ENCODE measurements at places on chromosomes 16 and 17.

DNA sequence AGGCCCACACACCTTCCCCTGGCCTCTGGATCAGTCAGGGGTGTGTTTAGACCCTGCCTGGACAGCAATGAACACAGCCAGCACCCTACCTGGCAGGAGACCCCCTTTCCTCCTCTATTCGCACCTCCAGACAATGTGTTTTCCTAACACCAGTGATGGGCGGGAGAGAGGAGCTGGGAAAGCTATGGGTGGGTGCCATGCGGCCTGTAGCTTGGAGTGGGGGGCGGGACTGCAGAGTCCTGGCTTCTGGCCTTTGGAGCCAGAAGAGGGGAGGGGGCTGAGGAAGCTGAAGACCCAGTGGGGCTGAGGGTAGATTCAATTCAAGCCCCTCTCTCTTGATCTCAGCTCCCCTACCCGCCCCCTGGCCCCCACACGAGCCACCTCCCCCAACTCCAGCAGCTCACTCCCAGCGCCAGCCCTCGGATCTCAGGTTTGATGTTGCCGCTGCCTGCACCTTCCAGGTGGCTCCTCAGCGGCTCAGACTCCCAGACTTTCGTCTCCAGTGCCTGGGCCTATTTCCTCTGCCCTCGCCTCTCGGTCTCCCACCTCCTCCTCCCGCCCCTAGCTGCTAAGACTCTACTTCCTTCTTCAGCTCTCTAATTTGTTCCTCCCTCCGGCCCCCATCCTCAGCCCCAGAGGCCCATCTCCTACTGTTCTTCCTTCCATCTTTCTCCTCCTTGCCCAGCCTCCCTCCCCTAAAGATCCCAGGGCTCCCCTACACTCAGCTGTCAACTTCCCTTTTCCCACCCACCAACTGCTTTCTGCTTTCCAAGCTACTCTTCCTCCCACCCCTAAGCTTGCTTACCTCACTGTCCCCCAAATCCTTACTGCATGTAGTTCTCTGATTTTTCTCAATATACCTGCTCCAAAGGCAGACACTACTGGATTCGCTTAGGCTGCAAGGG, 6.8 kb upstream of the SP6 start:
- DNase-seq = no peak

DNA sequence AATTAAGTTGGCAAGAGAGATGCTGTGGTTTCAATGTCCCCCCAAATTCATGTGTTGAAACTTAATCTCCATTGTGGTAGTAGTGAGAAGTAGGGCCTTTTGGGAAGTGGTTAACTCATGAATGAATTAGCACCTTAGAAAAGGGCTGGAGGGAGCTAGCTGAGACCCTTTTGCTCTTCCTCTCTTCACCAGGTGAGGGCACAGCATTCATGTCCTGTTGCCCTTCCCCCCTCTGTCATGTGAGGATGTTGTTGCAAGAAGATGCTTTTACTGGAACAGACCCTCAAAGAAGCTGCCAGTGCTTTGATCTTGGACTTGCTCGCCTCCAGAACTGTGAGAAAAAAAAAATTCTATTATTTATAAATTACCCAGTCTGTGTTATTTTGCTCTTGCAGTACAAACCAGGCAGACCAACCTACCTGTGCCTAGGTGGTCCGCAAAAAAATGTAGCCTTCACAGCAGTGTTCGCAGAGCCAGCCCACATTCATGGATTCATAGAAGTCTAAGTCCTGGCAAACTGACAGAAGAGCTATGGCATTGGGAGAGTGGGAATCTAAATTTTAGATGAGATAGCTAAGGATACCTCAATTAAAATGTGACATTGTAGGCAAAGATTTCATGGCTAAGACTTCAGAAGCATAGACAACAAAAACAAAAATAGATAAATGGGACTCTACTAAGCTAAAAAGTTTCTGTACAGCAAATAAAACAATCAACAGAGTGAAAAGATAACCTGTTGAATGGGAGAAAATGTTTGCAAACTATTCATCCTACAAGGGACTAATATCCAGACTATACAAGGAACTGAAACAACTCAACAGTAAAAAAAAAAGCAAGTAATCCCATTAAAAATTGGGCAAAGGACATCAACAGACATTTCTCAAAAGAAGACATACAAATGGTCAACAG, 32.0 kb upstream of the ABCA5 start:
- no peak for DNase-seq

DNA sequence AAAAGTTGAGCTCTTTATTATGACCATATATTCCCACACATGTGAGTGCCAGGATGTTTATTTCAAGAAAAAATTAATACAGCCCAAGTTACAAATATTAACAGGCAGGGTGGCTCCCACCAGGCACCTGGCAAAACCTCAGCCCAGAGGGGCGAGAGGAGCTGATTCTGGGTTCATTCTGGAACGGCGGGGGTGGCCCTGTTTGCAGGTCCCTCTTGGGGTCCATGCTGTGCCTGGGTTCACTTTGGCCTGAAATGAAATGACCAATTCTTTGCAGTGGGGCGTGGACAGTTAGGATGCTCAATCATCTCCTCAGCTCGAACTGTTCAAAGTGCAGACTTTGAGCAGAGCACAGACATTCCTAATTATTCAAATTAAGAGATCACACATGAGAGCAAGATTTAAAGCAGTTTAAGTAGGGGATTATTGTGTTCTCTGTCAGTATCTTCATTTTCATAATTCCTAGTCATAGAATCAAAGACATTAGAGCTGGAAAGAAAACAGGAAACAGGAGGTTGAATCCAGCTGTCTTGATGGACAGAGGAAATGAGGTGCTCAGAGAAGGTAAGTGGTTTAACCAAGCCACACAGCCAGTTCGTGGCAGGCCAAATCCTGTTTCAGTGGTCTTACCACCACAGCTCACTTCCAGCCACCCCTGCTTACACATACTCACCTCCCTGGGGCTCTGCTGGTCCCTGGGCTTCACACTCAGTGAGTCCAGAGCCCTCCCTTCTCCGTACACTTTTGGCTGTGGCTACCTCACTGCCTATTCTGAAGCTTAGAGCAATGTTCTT, 363.9 kb upstream of the TNRC6C start:
- DNase-seq = no peak

DNA sequence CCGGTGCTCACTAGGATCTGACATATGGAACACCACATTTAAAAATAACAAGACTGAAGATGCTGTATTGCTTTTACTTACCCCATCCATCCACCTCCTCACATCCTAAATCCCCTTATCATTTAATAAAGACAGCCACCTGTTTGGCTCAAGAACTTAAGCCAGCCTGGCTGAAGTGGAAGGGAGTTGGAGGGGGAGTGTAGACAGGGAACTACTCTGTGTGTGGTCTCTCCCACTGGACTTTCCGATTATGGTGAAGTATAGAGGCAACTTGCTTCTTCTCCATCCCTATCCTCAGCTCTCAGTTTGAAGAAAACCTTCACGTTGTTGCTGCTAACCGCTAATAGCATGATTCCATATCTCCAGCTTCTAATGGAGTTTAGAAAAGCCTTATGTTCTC, 313.4 kb downstream of the CDH11 start:
- no peak for DNase-seq

DNA sequence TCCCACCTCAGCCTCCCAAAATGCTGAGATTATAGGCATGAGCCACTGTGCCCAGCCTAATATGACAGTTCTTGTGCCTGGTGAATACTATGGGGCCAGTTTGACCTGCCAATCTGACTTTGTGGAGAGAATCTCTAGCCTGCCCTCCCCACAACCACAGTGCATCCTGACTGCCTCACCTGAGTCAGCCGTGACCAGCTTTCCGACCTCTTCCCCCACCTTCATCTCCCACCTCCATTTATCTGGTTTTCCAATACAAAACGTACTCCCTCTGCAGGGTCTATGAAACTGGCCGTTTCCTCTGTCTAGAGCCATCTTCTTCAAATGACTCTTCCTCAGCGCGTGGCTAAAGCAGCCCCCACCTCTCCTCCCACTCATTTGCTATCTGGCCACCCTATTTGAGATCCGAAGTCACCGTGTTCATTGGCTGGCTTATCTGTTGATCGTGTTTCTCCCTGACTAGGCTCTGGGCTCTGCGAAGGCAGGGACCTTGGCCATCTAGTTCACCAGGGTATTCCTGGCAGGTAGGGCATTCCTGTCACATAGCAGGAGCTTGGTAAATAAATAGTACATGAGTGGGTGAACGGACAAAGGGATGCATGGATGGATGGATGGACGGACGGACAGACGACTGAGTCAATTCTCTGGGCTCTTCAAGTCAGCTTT, 22.3 kb upstream of the PLLP start:
- no peak for DNase-seq

GRCh38 chr17:49491192-49491769, 3.8 kb upstream of the NGFR start:
- DNase-seq = no peak

GRCh38 chr16:72530434-72530833, 358.5 kb upstream of the PMFBP1 start:
- no peak for DNase-seq

GRCh38 chr16:82783933-82784572, 157.3 kb downstream of the CDH13 start:
- DNase-seq = no peak

GRCh38 chr17:43402567-43402966, 3.8 kb downstream of the ARL4D start:
- DNase-seq = no peak

- no peak for DNase-seq
These were observed 22.8 kb downstream of the RAB40B start for GRCh38 chr17:82675476-82676245.

DNA sequence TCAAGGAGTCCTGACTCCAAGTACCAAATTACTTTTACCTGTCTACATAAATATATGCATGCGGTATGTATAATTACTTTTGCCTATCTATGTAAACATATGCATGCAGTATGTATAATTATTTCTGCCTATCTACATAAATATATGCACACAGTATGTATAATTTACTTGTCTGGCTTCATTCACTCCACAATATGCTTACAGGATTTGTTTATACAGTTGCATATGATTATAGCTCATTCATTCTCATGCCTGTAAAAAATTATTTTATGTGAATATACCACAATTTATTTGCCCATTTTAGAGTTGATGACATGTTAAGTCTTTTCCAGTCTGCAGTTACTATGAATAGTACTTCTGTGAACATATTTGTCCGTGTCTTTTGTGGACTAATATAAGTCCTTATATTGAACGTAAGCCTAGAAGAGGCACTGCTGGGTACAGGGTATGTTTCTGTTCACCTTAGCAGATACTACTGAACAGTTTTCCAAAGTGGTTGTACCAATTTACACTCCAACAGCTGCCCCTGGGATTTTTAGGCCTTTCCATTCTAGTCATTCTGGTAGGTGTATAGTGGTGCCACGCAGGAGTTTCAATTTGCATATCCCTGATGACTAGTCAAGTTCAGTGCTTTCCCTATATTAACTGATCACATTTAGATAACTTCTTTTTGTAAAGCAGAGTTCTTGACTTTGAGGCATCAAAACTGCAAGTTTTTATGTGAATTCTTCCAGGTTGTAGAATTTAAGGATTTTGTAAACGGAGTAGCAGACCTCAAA, 47.0 kb downstream of the MARVELD3 start:
- DNase-seq = no peak

DNA sequence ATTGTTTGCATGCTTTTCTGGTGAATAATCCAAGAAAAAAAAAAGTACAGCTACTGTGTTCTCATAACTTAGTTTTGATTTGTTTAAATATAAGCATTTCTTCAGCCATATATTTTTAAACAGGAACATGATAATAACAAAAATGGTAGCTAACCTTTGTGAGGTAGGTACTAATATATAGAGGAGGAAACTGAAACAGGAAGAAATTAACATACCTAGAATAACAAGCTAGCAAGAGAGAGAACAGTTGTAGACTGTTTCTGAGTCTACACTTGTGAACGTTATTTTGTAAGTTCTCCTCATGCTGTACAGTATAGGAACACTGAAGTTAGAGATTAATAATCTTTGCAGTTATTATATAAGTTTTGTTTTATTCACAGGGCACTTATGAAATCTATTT, 49.3 kb downstream of the NSRP1 start:
- DNase-seq = no peak

DNA sequence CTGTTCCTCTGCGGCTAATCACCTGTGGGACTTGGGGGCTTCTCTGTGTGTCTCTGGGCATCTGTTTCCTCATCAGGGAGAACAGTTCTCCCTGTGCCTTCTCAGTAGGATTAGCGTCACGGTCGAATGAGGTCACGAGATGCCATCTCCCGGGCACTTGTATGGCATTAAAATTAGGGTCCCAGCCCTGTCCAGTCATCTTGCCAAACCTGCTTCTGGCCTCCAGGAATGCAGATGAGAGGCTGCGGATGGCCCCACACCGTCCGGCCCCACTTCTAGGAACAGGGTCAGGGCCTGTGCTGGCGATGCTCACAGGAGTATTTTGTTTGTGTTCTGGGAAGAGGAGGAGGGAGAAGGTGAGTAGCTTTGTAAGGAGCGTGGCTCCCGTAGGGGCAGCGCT, 58.5 kb downstream of the OR1D5 start:
- no peak for DNase-seq

DNA sequence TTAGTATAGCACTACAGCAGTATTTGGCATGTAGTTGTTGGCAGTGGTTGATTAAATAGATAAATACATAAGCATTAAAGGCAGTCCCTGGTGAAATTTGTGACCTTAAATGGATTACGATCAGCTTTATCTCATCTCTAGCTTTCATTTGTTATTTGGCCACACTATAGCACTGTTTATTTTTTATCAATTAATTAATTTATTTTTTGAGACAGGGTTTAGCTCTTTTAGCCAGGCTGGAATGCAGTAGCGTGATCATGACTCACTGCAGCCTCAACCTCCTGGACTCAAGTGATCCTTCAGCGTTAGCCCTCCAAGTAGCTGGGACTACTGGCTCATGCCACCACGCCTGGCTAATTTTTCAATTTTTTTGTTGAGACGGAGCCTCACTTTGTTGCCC, 18.7 kb upstream of the ARHGAP17 start:
- no peak for DNase-seq

GRCh38 chr16:10743610-10744369, at the start of gene NUBP1:
TSS of gene NUBP1 (plus strand) at chr16:10743842. CDS start at chr16:10743864, 22 bp downstream.
- DNase-seq = peak; percentile 99

DNA sequence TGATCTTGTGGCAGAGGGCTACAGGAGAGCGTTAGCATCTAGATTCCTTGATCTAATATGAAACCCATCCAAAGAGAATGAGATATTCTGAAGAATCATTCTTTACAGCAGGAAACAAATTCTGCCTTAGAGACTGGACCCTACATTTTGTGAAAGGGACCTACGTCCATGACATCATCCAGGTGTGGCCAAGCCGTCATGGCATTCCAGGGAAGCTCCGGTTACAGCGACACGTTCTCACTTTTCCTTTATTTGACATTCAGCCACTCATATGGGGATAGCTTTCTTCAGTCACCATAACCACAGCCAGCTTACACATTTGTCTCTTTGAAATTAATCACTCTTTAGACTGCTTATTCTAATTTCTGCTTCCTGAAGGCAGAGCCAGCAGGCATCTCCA, 408.1 kb downstream of the XYLT1 start:
- no peak for DNase-seq
